Stimulated activated CD4-positive, alpha-beta T cell treated with anti-CD3 and anti-CD28 coated beads, Interleukin-15, amount 100 ng/mL, for 24 hours (primary cell): ENCODE measurements at places on chromosomes 4 and X.

- no peak for DNase-seq
These were observed 208.5 kb downstream of the CAMK2D start for GRCh38 chr4:113553082-113553481.

GRCh38 chrX:19560611-19561010 lies 45.3 kb upstream of the MAP3K15 start:
- no peak for DNase-seq

DNA sequence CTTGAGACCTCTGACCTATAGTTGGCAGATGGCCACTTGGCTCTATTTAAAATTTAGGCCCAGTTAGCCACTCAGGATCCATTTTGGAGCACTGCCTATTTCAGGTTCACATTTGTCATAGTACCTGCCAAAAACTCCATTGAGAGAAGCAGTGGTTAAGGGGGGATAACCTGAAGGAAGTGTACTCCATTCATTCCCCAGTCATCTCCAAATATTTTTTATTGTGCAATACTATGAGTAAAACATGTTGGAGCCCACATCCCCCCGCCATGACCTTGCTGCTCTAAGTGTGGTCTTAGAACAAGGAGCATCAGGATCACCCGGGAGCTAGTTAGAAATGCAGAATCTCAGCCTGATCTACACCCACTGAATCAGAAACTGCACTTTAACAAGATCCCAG lies 21.1 kb downstream of the PLP1 start:
- DNase-seq = no peak

GRCh38 chrX:56733459-56734046 lies 4.5 kb downstream of the NBDY start:
- DNase-seq = peak; percentile 53

DNA sequence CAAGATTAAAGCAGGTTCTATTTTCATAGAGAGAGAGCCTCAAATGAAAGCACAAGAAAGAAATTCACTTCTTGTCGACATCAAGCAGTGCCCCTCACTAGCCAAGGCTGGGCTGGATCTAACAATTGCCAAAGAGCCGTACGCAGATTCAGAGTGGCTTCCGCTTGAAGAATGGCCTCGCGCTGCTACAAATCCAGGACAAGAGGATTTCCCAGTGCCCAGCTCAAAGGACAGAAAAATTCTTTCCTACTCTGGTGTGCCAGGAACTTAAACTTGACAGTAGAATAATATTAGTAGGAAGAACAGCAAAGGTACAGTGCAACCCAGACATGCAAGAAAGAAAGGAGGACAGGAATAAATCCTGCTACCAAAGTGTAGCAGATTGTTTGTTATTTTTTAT lies 56.5 kb upstream of the PPARGC1A start:
- DNase-seq = no peak

GRCh38 chrX:16869393-16870094 lies 618 bp downstream of the RBBP7 start:
- peak; percentile 67 for DNase-seq

GRCh38 chr4:141497627-141498026 lies 138.8 kb upstream of the IL15 start:
- no peak for DNase-seq

DNA sequence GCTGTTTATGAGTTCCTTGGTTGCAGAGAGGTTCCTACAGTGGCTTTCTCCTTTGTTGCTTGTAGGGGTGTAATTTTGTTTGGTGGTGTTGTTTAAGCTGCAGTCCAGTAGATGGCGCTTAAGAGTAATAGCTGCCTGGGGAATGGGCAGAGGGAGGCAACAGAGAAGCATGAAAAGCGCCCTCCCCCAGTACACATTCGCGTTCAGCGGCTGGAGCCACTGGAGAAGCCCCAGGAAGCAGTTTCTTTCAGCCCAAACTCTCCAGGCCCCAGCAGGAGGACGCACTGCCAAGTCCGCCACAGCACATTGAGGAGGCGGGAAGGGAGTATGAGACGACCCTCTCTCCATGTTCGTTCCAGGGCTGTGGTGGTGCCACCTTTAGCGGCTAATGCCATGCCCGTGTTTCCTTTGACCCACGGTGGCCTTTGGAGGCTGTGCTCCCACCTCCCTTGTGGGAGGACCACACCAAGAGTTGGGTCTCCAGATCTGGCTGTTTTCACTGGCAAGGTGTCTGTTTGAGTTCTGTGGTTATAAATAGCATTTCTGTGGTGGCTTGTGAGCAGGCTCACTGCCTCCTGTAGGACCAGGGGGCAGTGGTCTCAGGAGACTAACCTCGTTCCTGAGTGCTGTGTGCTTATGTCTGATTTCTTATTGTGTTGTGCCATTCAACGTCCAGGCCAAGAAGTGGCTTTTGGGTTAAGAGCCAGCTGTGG lies 252.3 kb downstream of the ARHGAP10 start:
- peak; percentile 8 for DNase-seq

DNA sequence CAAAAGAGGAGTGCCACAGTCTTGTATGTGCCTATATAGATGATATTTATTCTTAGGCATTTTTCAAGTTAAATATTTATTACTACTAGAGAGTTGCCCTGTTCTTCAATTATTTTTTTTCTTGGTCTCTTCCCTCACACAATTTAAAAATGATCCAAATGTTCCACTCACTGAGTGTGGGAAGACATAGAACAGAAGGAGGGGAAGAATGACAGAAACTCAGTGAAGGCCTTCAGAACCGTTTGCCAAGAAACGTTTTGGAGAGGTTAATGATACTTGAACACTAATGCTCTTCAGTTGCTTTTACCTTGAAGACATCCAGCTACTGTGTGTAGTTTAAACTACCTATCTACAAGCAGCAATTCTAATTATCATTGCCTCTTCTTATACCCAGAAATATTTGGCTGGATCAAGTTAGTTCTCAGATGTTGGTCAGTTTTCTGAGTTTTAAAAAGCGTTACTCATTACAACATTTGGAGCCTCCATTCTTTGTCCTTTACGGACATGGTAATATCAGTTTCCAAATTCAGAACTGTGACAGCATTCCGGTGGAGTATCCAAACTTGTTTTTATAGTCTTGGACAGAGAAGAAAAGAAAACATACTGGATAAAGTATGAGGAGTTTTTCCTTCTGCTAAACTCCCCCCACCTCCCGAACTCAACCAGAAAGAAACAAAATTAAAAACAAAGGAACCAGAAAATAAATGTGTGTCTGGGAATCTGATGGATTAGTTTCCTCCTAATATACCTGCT lies 389.7 kb downstream of the SPRY1 start:
- no peak for DNase-seq

DNA sequence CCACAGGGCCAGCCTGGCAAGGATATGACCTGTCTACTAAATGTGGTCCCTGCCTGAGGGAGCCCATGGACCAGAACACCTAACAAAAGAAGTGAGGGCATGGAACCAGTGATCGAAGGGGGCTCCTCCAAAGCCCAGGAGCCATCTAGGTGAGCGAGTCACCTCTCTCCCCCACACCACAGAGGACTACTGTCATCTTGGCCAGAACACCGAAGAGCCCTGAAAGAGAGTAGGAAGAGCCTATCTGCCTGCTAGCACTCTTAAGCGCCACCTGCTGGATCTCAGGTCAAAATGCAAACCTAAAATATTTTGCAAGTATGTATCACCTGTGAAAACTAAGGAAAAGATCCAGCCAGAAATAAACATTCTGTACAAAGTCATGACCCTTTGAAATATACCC lies 137.9 kb upstream of the ZXDB start:
- peak; percentile 5 for DNase-seq

- peak; percentile 82 for DNase-seq
These were observed 306.3 kb downstream of the ANK2 start for GRCh38 chr4:113355550-113356371.

DNA sequence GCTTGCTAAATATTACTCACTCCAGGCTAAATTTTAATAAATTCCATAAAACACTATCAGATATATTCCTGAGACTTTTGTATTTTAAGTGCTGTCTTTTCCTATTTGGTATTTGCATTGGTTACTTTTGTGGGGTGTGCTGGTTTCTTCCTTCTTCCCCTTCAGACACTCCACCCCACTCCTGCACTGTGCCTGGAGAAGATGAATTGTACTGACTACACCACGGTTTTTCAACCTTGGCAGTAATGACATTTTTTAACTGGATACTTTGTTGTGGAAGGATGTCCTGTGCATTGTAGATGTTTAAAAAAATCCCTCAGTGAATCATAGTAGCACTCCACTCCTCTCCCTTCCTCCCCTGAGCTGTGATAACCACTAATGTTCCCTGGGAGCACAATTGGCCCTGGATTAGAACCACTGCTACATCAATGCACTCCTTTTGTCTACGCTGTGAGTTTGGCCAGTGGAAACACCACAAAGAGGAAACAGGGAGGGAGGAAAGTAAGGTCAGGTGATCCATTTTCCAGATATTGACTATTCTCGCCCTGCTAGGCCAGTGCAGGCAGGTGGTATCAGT lies 36.3 kb downstream of the SNCA start:
- DNase-seq = no peak

GRCh38 chrX:68147848-68148247 lies 285.4 kb downstream of the OPHN1 start:
- no peak for DNase-seq

DNA sequence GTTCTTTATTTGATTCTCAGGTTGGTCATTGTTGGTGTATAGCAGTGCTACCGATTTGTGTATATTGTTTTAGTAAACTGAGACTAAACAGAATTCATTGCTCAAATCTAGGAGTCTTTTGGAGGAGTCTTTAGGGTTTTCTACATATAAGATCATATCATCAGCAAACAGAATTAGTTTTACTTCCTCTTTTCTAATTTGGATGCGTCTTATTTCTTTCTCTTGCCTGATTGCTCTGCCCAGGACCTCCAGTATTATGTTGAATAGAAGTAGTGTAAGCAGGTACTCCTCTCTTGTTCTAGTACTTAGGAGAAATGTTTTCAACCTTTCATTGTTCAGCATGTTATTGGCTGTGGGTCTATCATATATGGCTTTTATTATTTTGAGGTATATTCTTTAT lies 92.6 kb downstream of the IQCM start:
- no peak for DNase-seq

GRCh38 chrX:85828771-85829170 lies 218.6 kb downstream of the CHM start:
- DNase-seq = no peak

DNA sequence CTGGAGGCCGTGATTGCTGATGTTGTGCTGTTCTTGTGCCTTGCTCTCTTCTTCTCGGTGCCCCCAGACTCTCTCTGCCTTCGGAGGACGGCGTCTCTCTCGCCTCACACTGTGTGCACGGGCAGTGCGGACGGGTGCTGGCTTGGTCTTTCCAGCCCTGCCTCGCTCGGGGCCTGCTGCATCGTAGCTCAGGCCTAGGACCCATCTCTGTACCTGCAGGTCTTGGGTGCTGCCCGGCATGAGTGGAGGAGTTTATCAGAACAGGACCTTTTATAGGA lies 18.2 kb downstream of the RGS12 start:
- no peak for DNase-seq

DNA sequence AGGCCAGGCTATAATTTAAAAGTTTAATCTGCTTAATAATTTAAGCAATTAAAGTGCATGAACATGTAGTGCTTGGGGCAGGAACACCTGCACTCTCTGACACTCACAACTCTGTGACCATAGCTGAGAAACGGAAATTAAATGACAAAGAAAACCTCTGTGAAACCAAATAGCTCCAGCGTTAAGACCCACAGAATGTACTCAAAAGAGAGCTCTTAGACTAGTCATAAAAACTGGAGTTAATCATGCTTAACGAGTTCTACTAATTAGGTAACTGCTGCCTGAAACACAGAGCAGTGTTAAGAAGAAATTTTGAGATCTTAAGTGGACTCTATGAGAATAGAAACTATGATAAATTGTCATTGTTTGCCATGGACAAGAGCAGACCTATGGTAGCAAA lies 174.4 kb upstream of the SPIN4 start:
- DNase-seq = no peak

DNA sequence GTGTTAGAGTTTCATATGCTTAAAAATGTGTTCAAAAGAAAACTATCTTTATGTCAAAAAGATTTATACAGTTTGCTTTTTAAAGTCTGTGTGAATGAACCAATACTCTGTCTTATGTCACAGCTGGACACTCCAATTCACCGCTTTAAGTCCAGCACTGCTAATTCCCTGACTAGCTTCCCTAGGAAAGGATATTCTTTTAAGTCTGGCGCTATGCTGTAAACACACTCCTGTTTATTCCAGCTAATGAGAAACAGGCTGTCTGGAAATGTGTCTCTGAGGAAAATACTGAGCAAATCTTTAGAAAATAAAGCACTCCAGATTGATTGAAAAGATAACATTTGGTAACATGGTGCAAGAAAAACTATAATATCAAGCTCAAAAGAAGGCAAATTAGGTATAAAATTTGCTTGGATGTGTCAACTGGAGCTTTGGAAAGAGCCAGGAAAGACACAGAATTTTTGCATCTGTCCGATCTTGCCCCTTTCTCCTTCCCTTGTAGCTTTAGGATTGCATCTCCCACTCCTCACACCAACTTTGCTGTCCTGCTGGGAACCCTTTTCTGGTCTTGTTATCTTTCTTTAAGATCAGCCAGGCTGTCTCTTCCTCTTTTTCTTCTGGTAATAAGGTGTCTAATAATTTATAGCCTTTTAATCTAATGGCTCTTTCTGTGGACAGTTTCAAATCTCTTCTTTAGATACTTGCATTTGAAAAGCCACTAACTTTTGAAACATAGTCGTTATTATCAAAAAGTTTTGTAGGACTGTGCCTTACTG lies 40.9 kb upstream of the VEGFC start:
- DNase-seq = no peak

GRCh38 chrX:119145241-119145653 lies 17.6 kb upstream of the KIAA1210 start:
- peak; percentile 9 for DNase-seq

GRCh38 chr4:148053298-148054003 lies 321.6 kb downstream of the ARHGAP10 start:
- no peak for DNase-seq

DNA sequence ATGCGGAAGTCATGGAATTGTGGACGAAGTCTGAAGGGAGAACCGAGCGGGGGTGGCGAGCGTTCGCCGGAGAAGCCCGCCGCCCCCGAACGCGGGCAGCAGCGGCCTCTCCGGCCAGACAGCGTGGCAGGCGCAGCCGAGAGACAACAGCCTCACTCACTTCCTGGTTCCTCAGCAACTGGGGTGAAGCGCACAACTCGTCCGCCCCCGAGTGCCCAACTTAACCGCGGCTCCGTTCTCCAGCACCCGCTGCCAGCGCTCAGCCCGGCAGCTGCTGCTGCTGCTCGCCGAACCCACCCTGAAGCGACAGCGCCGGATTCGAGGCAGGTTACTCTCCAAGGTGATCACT lies 68.0 kb downstream of the NOCT start:
- DNase-seq = peak; percentile 70

- DNase-seq = no peak
These were observed 213.2 kb downstream of the NR3C2 start for GRCh38 chr4:148229028-148229427.

DNA sequence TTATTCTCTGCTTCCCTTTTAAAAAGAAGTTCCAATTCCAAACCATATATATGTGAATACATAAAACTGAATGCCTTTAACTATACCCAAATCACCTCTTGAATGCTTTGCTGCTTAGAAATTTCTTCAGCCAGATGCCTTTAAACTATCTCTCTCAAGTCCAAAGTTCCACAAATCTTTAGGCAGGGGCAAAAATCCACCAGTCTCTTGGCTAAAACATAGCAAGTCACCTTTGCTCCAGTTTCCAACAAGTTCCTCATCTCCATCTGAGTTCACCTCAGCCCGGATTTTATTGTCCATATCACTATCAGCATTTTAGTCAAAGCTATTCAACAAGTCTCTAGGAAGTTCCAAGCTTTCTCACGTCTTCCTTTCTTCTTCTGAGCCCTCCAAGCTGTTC lies 49.8 kb downstream of the SULT1B1 start:
- DNase-seq = no peak
